ENCODE measurements at places on chromosomes 7 and 10. TPM values are rescaled to one million over a fixed set of nuclear protein-coding genes. Genes with fewer than 3 reads are reported as not detected.

Gene ANKRD16
- 6.5 TPM for polyA plus RNA-seq

Gene NPSR1
- 0.17 TPM for polyA plus RNA-seq

Gene IDI2
- 0.20 TPM for polyA plus RNA-seq

Gene HABP2
- polyA plus RNA-seq = not detected

Gene ABCB1
- polyA plus RNA-seq = 1.1 TPM

Gene RARRES2
- 49.6 TPM for polyA plus RNA-seq

Gene ENKUR
- 0.37 TPM for polyA plus RNA-seq

- no peak for DNase-seq
These were observed 8.1 kb downstream of the ARHGAP12 start for GRCh38 chr10:31920538-31920937.

DNA sequence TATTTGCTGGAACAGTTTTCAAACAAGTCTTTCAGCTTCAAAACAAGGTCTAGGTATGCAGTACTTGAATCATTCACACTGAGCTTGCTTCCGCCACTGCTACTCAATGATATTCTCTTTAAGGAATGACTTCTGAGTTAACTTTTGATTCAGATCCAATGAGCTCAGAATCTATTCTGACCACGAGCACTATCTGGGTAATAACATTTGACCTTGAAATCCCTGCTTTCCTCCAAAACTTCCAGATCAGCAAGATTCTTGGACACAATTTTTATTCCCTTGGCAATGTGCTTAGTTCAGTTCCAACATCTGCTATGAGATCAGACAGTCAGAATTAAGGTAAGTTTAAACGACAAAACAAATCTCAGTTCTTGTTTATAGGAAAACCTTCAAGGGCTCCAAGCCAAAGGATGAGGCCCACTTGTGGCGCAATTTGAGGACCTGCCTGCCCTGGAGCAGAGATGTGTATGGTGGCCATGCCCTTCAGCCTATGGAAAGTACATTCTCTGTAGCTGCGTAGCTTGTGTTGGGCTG lies 87.2 kb downstream of the RNF216 start:
- DNase-seq = peak; percentile 87

DNA sequence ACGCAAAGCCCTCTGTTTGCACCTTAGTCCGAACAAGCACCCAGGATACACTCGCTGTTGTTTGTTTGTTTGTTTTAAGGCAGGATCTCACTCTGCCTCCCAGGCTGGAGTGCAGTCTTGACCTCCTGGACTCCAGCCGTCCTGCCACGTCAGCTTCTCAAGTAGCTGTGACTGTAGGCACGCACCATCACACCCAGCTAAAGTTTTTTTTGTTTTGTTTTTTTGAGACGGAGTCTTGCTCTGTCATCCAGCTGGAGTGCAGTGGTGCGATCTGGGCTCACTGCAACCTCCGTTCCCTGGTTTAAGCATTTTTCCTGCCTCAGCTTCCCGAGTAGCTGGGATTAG lies 76.8 kb downstream of the CTBP2 start:
- DNase-seq = no peak

DNA sequence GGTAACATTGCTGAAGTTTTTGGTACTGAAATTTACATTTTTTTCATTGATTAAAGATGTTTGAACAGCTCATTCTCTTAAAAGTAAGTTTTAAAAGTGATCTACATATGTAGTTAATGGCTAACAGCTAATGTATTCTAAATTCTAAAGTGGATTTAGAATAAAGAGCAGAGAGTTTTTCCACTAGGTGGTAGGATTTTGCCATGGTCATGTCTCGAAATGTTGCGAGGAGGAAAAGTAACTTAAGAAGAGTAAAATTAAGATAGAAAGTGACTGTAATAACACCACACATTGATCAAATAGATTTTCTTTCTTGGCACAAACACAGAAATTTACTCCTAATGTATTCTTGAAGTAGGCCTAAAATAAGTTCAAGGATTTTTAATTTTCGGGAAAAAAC lies 19.8 kb downstream of the LSMEM1 start:
- DNase-seq = no peak

DNA sequence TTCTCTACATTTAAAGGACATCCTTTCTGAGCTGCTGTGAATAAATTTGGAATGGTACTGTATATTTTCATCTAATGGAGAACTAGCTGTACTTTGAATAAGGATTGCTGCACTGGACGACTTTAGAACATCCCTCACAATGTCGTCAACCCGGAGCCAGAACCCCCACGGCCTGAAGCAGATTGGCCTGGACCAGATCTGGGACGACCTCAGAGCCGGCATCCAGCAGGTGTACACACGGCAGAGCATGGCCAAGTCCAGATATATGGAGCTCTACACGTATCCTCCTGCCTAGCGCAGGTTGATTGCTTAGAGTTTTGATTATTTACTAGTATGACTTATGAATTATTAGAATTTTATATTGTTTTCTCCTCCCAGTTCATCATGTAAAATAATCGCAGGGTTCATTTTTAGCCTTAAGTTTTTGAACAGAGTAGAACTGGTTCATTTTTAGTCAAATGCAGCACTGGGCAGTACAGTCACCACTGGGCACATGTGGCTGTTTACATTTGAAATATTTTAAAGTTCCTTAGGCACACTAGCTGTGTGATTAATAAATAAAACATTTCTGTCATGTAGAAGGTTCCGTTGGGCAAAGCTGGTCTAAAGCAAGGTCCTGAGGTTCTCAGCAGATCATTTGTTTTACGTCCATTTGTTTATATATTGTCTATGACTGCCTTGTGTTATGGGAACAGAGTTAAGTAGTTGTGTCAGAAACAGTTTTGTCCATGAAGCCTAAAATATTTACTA lies 31.5 kb downstream of the CUL1 start:
- DNase-seq = no peak

DNA sequence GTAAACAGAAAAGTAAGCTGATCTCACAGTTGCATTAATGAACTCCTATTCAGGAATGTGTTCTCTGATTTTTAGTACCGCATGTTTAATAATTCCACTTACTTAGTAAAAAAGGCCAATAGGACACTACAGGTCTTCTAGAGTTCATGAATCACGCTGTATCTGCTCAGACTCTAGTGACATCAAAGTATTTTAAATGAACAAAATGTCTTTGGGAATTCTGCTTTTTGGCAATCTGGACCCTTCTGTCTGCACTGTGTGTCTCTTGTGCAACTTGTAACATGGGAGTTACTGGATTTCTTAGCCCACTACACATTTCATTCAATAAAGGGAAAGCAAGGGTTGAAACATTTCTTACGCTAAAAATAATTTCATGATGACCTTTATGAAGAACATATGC lies 50.2 kb downstream of the RABGEF1 start:
- peak; percentile 12 for DNase-seq

DNA sequence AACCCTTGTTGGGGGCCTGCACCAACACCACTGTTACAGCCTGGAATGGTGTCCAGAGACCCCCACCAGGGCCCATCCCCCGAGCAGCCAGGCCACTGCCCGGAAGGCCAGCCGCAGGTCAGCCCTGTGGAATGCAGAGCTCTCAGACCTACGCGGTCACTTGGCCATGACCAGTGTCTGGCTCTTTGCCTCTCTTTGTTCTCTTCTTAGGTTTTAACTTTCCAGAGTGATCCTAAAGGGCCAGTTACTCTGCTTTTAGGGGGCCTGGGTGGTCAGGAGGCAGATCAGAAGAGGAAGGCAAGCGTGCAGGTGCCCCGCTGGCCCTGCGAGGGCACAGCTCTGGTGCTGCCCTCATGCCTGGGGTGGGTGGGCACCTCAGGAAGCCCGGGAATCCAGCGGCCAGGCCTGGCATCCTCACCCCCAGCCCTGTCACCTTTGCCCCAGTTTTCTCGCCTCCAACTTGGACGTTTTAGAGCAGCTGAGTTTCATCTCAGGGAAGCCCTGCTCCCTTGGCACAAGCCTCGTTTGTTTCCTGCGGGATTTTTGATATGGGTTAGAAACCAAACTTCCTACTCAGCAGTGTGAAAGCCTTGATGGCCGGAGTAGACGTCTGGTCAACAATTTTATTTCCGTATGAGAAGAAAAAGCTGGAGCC lies 62.5 kb upstream of the CHST15 start:
- no peak for DNase-seq

DNA sequence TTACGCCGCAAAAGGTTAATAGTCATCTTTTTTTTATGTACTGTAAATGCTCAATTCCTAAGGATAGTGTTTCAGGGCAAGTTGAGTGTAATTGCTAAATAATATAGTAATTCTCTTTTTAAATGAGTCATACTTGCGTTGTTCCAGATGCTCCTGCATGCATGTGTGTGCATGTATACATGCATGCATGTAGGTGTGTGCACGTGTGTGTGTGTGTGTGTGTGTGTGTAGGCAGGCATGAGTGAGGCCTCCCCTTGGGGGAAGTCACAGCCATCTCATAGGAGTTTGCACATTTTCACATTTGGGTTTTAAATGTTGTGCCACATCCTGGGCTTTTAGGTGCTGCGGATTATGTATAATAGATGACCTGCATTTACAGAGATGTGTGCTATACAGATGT lies 1095.8 kb downstream of the KCNMA1 start:
- DNase-seq = no peak

DNA sequence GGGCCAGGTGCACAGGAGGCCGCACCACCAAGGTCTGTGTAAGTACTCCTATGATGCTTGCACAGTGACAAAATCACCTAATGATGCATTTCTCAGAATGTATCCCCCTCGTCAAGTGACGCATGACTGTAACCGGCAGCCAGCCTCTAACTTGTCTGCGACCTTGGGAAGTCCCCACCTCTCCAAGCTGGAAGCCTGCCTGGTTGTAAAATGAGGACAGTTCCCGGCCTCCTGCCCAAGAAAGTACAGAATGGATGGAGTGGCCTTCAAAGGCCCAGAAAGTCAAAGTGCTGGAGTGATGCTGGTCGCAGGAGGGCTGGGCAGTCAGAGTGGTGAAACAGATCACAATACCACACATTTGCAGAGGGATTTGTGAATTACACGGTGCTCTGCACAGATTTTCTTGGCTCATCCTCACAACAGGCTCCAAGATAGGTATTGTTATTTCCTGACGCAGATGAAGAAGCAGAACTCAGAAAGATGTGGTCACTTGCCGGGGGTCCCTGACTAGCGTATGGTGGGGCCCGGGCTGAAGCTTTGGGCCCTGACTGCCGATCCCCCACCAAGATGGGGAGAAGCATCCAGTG lies 22.8 kb downstream of the SPOCK2 start:
- DNase-seq = no peak

DNA sequence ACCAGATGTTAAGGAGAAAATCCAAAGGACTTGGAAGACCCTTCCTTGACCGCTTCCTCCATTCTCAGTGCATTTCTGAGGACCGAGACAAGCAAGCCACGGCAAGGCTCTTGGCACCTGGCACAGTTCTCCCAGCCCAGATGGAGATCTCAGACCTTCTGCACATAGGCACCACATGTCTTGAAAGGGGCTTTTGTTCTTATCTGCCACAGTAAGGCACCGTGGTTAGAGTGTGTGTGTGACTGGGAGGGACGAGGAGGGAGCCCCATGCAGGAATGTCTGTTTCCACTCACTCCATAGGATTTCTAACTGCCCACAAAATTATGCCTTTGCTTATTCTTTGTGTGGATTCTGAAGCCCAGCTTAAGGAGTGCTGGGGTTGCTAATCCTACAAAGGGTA lies 10.3 kb upstream of the WDR86 start:
- DNase-seq = no peak

- DNase-seq = peak; percentile 65
These were observed 967 bp upstream of the GLI3 start for GRCh38 chr7:42237811-42238541.

DNA sequence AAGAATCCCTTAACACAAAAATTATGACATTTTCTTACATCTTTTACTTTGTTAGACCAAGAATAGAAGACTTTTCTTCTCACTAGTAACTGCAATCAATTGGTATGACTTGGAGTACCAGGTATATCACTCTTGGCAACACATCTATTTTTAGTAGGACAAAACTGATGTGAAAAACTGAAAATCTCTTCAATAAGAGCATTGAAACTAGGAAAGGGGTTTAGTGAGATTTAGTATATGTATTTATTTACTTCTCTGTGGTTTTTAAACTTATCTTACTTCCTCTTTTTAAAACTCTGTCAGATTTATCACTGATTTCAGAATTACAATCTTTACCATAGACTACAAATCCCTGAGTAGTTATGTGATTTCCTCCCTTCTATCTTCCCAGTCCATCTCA lies 366.2 kb downstream of the PCDH15 start:
- no peak for DNase-seq

DNA sequence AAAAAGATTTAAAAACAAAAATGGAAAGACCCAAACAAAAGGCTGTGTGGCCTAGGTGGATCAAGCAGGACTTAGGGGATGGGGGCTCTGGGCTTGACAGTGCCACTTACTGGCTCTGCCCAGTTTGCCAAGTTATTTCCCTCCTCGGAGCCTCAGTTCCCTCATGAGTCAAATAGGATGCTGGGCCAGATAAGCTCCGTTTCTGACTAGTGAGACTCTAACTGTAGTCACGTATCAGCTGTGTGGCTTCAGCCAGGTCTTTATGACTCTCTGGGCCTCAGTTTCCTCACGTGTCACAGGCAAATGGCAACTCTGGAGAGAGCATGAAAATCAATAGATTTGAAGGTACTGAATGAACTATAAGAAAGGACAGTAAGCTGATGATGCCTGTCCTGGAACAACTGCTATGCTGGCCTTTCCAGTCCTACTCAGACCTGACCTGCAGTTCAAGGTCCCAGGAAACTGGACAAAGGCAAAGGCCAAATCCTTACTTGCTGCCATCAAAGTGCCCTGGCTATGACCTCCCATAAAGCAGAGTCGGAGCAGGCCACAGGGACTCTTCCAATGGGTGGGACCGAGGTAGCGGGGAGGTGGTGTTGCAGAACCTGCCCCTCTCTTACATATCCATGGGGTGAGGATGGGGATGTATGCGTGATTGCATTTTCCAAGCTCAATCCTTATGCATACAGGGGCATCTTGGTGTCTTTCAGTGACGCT lies 27.0 kb downstream of the FAM53B start:
- no peak for DNase-seq

- DNase-seq = no peak
These were observed 43.7 kb downstream of the HIF1AN start for GRCh38 chr10:100579261-100580090.

DNA sequence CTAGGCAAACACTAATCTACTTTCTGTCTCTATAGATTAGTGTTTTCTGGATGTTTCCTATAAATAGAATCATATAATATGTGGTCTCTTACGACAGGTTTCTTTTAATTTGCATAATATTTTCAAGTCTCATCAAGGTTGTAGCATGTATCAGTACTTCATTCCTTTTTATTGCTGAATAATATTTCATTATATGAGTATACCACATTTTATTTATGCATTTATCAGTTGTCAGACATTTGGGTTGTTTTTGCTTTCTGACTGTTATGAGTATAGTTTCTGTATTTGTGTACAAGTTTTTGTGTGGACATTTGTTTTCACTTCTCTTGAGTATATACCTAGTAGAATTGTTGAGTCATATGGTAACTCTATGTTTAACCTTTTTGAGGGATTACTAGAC lies 48.2 kb downstream of the SHOC2 start:
- no peak for DNase-seq

- no peak for DNase-seq
These were observed 196.7 kb upstream of the KLF14 start for GRCh38 chr7:130930681-130931080.

GRCh38 chr10:10132009-10132408 lies 885.7 kb upstream of the CELF2 start:
- no peak for DNase-seq

GRCh38 chr10:110336111-110336721 lies 31.5 kb upstream of the SMNDC1 start:
- peak; percentile 79 for DNase-seq
